ENCODE measurements at places on chromosomes 2 and 18. TPM values are rescaled to one million over a fixed set of nuclear protein-coding genes. Genes with fewer than 3 reads are reported as not detected.

DNA sequence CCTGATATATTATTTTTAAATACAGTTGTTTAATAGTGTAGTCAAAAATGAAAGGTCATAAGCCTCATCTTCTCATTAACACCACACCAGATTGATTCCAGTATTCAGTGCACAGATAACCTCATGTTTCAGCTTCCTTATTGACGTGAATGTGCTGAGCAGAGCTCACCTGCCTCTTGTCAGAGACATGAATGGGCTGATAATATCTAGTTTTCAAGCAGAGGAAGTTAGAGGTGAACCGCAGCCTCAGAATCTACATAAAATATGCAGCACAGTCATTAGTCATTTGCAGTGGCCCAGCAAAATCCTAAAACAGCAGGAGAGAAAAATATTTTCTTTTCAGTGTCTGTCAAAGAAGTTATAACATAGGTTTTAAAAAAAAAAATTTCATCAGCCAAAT lies 216.2 kb downstream of the GBX2 start:
- H3K4me3 ChIP-seq: no peak overlapping the region
- DNase-seq: no peak

GRCh38 chr2:12300927-12301326 lies 415.8 kb upstream of the TRIB2 start:
- peaks cover 15% of the 10 kb centered on the region for H3K4me1 ChIP-seq
- DNase-seq: peak; percentile 37
- H3K36me3 ChIP-seq: no peaks in the 10 kb centered on the region
- no peaks in the 10 kb centered on the region for H3K27me3 ChIP-seq

DNA sequence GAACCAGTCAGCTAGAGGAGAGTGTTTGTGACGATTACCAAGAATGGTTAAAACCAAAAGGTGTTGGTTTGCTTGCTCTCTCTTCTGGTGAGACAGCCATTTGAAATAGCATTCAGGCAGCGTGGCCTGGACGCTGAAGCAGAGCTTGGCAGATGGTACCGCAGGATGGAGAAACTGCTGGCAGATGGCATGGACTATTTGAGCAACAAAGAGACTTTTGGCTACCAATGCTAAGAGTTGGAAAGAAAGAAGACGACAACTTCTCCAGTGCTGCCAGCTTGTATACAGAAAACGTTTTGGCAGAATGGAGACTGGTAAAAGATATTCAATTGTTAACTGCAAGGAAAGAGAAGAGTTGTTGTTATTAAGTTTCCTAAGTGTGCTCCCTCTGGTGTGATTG lies 315.0 kb downstream of the PARD3B start:
- no peaks in the 10 kb centered on the region for H3K36me3 ChIP-seq
- H3K27me3 ChIP-seq: no peaks in the 10 kb centered on the region
- no peak for DNase-seq
- H3K4me1 ChIP-seq: peaks cover 7% of the 10 kb centered on the region
- no peak overlapping the region for H3K27ac ChIP-seq

Gene PTH2R
- not detected for total RNA-seq

DNA sequence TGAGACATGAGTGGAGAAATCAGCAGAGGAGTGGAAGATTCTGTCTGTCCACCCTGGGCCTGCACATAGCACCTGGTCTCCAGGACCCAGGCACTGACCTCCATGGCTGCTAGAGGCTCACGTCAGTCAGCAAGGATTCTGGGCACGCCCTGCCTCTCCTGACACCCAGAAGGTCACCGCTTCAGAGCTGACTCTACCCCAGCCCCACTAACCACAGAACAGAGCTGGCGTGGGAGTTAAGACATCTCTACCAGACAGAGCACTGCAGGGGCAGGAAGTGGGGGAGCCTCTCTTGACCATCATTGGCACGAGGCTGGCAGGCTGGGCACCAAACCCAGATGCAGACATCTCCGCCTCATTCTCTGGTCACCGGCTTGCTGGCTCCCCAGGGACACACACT lies 3.0 kb downstream of the ADCY3 start:
- no peak overlapping the region for H3K27ac ChIP-seq
- peaks cover 15% of the 10 kb centered on the region for H3K36me3 ChIP-seq
- peaks cover 30% of the 10 kb centered on the region for H3K4me1 ChIP-seq
- H3K4me3 ChIP-seq: no peak overlapping the region
- H3K27me3 ChIP-seq: no peaks in the 10 kb centered on the region

DNA sequence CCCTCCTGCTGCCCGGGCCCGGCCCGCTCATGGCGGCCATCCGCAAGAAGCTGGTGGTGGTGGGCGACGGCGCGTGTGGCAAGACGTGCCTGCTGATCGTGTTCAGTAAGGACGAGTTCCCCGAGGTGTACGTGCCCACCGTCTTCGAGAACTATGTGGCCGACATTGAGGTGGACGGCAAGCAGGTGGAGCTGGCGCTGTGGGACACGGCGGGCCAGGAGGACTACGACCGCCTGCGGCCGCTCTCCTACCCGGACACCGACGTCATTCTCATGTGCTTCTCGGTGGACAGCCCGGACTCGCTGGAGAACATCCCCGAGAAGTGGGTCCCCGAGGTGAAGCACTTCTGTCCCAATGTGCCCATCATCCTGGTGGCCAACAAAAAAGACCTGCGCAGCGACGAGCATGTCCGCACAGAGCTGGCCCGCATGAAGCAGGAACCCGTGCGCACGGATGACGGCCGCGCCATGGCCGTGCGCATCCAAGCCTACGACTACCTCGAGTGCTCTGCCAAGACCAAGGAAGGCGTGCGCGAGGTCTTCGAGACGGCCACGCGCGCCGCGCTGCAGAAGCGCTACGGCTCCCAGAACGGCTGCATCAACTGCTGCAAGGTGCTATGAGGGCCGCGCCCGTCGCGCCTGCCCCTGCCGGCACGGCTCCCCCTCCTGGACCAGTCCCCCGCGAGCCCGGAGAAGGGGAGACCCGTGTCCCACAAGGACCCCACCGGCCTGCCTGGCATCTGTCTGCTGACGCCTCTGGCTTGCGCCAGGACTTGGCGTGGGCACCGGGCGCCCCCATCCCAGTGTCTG lies 767 bp downstream of the RHOB start:
- peak; percentile 41 for DNase-seq
- peaks cover 14% of the 10 kb centered on the region for H3K4me1 ChIP-seq
- H3K4me3 ChIP-seq: peak overlapping the region; percentile 86

Gene TEX44
- not detected for total RNA-seq

- H3K4me1 ChIP-seq: no peaks in the 10 kb centered on the region
- no peaks in the 10 kb centered on the region for H3K27me3 ChIP-seq
- H3K4me3 ChIP-seq: no peak overlapping the region
- DNase-seq: peak; percentile 13
Observed at GRCh38 chr18:55907453-55908175, 319.6 kb upstream of the TCF4 start.

DNA sequence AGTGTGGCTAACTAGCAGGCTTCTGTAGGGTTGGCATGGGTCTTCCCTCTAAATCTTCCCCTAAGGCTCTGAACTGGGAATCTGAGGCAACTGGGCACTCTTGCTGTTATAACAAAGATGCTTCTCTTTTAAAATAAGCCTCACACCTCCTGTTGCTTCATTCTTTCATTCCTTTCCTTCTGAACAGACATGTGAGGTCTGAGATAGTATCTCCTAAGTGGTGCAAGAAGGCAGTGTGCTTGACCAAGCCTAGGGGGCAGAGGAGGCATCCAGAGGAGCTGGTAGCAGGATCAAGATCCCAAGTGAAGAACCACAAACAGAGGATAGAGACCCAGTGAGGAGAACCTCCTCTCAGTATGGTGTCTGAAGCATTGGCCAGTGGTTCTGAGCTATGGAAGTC lies 90.9 kb downstream of the TTC27 start:
- no peak overlapping the region for H3K27ac ChIP-seq
- no peak for DNase-seq
- no peak overlapping the region for H3K4me3 ChIP-seq
- no peaks in the 10 kb centered on the region for H3K36me3 ChIP-seq
- H3K27me3 ChIP-seq: no peaks in the 10 kb centered on the region

GRCh38 chr18:69885841-69886531 lies 61.7 kb downstream of the CD226 start:
- H3K4me3 ChIP-seq: no peak overlapping the region
- H3K4me1 ChIP-seq: 0 out of 2 replicates have a peak, but pooled peaks cover 1% of the 10 kb centered on the region
- no peak overlapping the region for H3K27ac ChIP-seq
- H3K27me3 ChIP-seq: no peaks in the 10 kb centered on the region
- no peak for DNase-seq

GRCh38 chr2:36059691-36060090 lies 295.9 kb upstream of the CRIM1 start:
- no peak for DNase-seq
- no peak overlapping the region for H3K27ac ChIP-seq
- H3K4me3 ChIP-seq: no peak overlapping the region
- H3K36me3 ChIP-seq: no peaks in the 10 kb centered on the region
- H3K27me3 ChIP-seq: no peaks in the 10 kb centered on the region

DNA sequence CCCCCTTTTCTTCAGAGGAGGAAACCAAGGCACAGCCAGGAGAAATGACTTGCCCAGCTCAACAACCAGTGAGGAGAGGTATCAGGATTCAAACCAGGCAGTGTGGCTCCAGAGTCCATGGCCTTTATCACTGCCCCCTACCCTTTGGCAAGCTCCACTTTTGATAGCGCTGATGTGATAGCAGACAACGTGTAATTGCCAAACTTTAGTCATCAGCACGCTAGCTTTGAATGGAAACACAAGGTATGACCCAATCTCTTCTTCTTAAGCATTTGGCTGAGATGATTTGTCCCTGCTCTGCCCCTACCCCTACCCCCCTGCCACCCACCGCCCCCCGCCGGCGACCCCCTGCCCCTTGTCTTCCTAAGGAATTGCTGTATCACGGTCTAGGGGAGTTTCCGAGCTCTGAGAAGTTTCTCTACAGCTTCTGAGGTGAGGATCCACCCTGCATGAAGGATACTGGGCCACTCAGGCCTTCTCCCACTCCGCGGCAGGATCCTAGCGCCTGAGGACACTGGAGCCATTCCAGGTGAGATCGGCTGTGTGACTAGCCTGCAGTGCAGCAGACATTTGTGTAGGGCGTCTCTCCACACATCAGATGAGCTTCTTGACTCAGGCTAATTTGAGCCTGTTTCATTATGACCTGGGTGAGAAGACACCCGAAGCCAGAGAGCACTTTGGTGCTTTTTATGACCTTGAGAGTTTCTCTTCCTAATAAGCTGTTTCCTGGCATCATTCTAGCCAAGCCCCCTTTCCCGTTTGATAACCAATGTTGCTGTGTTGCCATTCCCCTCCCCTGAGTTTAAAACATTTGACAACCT lies 75.1 kb upstream of the MAP4K4 start:
- H3K4me3 ChIP-seq: no peak overlapping the region
- no peak for DNase-seq
- no peaks in the 10 kb centered on the region for H3K36me3 ChIP-seq
- no peak overlapping the region for H3K27ac ChIP-seq
- no peaks in the 10 kb centered on the region for H3K27me3 ChIP-seq
- peaks cover 14% of the 10 kb centered on the region for H3K4me1 ChIP-seq

Gene POMC
- not detected for total RNA-seq

Gene MARCO
- not detected for total RNA-seq

DNA sequence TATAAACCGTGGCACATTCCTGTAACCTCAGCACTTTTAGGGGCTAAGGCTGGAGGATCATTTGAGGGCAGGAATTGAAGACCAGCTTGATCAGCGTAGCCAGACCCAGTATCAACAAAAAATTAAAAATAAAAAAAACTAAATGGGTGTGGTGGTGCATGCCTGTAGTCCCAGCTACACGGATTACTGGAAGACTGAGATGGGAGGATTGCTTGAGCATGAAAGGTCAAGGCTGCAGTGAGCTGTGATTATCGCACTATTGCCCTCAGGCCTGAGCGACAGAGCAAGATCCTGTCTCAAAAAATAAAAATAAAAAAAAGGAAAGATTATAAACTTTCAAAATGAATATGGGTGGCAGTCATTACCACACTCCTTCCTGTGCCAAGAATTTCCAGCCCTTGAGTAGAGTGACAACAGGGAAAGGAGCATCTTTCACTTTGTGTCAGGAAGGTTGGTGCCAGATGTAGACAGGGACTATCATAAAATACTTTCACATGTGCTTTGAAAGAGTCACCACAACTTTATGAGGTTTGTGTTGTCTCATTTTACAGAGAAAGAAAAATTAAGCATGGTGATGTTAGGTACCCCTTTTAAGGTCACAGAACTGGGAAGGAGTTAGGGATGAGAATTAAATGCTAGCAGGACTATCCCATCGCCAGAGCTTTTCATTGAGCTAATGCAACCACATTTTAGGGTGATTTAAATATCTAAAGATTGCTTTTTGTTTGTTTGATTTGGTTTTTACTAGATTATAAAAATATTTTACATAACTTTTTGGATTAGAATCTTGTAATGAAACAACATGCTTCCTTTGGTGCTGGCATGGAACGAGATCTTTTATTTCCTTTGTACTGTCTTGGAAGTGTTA lies 1617.4 kb upstream of the ACVR2A start:
- no peak overlapping the region for H3K27ac ChIP-seq
- H3K4me1 ChIP-seq: 0 out of 2 replicates have a peak, but pooled peaks cover 2% of the 10 kb centered on the region
- H3K27me3 ChIP-seq: no peaks in the 10 kb centered on the region
- no peaks in the 10 kb centered on the region for H3K36me3 ChIP-seq
- DNase-seq: no peak
- H3K4me3 ChIP-seq: no peak overlapping the region

DNA sequence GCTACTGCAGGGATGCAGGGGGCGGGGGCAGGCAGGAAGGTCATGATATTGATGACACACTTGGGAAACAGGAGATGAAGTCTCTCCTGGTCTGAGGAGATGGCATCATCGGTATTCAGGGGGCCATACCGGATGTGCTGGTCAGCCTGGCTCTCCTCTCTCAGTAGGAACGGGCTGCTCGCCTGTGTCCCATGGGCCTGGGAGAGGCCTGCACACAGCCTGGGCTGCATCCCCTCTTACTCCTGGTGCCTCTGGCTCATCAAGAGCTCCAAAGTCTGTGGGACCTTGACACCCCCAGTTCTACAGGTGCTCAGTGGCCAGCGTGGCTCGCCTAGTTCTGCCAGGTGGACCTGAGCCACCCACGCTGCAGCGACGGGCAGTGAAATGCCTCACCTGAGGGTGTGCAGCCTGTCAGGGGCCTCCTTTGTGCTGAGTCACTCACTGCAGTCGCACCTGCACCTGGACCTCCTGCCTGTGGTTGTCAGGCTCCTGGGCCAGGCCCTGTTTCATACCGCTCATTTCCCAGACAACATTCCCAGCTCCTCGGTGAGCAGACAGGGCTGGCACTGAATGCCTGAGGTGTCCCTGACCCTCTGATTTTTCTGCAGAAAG lies 18.6 kb upstream of the CNDP1 start:
- peaks cover 66% of the 10 kb centered on the region for H3K36me3 ChIP-seq
- no peak for DNase-seq
- H3K27me3 ChIP-seq: no peaks in the 10 kb centered on the region
- H3K27ac ChIP-seq: no peak overlapping the region

GRCh38 chr18:13513021-13513420 lies 213.3 kb downstream of the FAM210A start:
- H3K4me1 ChIP-seq: no peaks in the 10 kb centered on the region
- H3K4me3 ChIP-seq: no peak overlapping the region
- H3K36me3 ChIP-seq: no peaks in the 10 kb centered on the region
- H3K27me3 ChIP-seq: peaks cover 2% of the 10 kb centered on the region
- no peak overlapping the region for H3K27ac ChIP-seq

Gene PRSS56
- total RNA-seq: not detected

DNA sequence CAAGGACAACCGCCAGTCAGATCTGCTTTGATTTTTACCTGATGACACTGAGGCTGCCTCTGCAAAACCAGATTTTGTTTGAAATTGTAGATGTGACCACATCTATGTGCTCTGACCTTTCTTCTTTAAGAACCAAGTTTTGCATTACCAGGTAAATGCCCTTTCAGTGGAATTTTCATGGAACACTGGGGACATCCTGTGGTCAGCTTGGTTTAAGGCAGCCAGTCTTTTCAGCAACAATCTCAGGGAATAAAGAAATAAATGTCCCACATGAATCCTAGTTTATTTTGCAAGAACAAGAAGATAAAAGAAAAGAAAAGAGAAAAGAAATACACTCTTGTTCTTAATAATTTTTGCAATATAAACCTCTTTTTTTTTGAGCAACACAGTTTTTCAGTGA lies 90.6 kb downstream of the POU3F3 start:
- no peak overlapping the region for H3K27ac ChIP-seq
- H3K27me3 ChIP-seq: peaks cover 2% of the 10 kb centered on the region
- no peak overlapping the region for H3K4me3 ChIP-seq
- H3K36me3 ChIP-seq: no peaks in the 10 kb centered on the region
- H3K4me1 ChIP-seq: no peaks in the 10 kb centered on the region
